ENCODE measurements at places on chromosomes 7 and 10.

DNA sequence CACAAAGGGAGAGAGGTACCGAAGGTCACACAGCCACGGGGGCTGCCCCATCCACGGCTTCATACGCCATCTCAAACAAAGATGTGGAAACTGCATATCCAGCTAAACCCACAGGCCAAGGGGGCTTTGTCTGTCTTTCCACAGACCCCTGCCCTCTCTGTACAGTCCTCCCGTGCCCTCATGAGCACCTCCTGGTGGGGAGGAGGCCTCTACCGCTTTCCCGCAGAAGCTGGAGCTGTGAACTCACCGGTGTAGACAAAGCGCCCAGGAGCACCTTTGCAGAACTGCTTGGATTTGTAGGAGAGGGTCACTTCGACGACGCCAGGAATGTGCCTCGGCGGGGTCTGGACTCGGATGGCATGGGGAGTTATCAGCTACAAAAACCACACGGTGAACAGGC is 97.2 kb downstream of the EBF3 start:
- DNase-seq = no peak

GRCh38 chr10:71613261-71613777 is 106.3 kb downstream of the C10orf105 start:
- no peak for DNase-seq

GRCh38 chr7:140425718-140426117 is 21.9 kb downstream of the RAB19 start:
- DNase-seq = no peak

DNA sequence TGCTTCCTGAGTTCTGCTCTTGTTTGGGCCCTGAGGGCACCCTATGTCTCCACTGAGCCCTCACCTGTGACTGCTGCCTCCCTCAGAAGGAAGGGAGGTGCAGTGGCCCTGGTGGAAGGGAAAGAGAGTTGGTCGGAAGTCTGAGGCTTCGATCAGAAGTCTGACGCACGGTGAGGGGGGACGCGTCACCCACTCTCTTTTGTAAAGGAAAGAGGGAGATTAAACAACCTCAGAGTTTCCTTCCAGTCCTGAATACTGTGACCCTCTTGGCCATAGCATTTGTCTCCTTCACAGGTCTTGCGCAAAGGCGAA is 31.4 kb upstream of the TRIM8 start:
- DNase-seq = peak; percentile 11

- DNase-seq = no peak
Observed at GRCh38 chr7:44290252-44290620, 35.2 kb downstream of the CAMK2B start.

DNA sequence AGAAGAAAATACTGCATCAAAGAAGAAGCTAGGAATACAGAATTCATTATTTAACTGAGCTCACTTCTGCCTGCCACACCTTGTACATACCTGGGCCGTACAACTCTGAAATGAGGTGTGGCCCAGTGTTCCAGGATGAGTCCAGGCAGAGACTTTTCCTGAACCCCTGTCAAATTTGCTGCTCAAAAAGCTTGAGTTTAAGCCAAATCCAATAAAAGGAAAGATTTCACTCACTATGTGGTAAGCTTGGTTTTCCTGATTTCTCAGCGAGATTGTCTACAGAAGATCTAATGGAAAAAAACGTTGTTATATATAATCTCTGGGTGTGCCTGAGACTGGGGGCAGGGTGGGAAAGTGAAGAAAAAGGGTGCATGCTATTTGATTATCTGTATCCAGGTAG is 72.1 kb upstream of the EGFR start:
- DNase-seq = no peak

- DNase-seq = no peak
Observed at GRCh38 chr10:85623758-85624157, 742.8 kb downstream of the GRID1 start.

- no peak for DNase-seq
Observed at GRCh38 chr7:140156460-140157080, 20.2 kb downstream of the KDM7A start.

GRCh38 chr7:80307227-80307856 is 172.7 kb downstream of the GNAI1 start:
- no peak for DNase-seq

DNA sequence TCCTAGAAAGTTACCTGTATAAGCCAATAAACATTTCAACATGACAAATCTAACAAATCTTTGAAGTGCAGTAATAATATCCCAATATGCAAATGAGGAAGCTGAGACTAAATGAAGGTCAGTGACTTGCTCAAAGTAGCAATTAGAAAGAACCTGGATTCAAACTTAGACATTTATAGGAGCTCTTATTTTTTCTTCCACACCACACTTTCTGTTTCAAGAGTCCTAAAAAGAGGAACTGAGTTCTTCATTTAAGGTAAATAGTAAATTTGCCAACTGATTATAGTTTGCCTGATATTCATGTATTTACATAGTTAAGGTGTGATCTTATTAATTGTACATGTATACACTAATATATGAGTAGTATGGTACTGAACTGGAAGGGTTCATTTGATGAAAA is 44.0 kb downstream of the KLHDC10 start:
- DNase-seq = no peak

DNA sequence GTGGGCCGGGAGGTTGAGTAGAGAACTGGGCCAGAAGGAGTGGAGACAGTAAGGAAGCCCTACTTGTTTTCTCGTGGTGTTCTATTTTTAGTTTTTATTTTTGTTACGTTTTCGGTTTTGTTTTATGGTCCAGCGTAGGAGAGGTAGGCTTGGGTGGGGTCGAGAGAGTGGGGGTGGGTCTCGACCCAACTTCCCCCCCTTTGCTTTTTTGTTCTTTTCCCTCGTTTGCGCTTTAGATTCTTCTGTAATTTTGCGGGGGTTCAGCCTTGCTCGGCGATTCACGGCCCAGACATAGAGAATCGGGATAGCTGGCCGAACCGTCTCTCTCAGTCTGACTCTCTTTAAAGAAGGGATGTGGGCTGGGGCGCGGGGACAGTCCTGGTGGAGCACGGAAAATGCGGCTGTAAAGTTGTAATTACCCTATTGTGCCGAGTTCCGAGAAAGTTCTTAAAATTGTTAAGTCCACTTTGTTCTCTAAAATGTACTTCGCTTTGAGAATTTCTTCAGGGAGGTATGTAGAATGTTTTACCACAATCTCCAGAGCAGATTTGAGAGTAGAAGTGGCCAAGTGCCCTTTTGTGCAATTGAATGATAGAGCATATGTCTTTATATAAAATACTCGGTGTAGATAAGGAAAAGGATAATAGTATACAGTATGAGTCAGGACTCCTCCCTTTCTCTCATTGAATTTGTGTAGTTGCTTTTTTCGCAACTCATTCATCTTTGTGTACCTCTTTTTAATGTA is 816 bp downstream of the DMTF1 start:
- DNase-seq = no peak

GRCh38 chr7:155206318-155207020 is 91.2 kb upstream of the INSIG1 start:
- peak; percentile 23 for DNase-seq

- DNase-seq = no peak
Observed at GRCh38 chr10:89351412-89351779, 23.6 kb downstream of the IFIT3 start.

- DNase-seq = no peak
Observed at GRCh38 chr7:16345979-16346958, 75.1 kb downstream of the CRPPA start.

- DNase-seq = no peak
Observed at GRCh38 chr10:555682-556350, 133.7 kb downstream of the DIP2C start.

- DNase-seq = no peak
Observed at GRCh38 chr10:92760609-92761008, 70.9 kb downstream of the HHEX start.

- DNase-seq = no peak
Observed at GRCh38 chr7:149404825-149405224, 56.0 kb downstream of the ZNF777 start.

- DNase-seq = no peak
Observed at GRCh38 chr7:159091041-159091440, 53.6 kb downstream of the VIPR2 start.

DNA sequence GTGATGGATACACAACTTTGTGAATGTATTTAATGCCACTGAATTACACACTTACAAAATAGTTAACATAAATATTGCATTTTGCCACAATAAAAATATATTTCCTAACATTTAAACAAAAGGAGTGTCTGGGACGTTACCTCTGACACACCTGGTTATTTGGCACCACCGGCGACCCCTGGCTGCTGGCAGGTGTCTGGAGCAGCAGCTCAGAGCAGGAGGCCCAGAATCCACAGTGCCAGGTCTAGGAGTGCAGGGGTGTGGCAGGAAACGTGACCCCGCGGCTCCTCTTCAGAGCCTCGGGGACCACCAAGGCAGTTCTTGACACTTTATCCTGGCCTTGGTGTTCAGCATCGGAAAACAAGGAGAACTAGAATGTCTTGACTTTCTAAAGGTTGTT is 46.3 kb downstream of the MGMT start:
- DNase-seq = no peak

DNA sequence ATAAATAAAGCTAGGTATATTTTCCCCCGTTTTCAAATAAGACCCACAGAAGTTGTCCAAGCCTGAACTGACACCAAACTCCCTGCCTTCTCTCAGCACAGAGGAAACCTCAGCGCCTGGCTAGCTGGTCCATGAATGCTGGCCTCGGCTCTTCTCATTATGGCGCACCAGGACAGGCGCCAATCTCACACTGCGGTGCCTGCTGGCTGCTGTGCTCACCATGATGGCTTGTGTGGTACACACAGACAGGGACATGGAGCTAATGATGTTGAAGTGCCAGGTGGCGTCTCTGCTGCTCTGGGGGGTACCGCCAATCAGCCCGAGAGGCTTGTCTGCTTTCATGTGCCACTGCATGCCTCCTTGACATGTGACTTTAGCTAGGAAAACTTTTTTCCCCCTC is 43.2 kb upstream of the USP6NL start:
- no peak for DNase-seq

DNA sequence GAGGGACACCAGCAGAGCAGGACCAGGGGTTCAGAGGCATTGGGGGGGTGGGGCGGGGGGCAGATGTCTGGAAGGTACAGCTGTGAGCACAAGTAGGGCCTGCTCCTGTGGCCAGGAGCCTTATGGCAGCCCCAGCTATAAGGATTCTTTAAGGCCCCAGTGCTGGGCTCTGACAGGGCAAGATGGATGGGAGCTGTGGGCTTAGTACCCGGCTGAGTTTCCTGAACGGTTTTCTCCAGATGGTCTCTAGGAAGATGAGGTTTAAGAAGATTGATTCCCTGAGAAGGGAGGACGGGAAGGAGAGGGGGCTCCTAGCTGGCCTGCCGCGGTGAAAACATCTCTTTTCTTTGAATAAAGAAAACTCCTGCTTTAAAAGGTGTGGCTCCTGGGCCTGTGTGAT is 30.1 kb upstream of the COMTD1 start:
- no peak for DNase-seq

GRCh38 chr10:36943544-36943943 is 181.9 kb upstream of the ANKRD30A start:
- DNase-seq = no peak

GRCh38 chr7:156842740-156843140 is 50.2 kb downstream of the LMBR1 start:
- DNase-seq = no peak

- DNase-seq = no peak
Observed at GRCh38 chr7:44274623-44274975, 50.8 kb downstream of the CAMK2B start.

DNA sequence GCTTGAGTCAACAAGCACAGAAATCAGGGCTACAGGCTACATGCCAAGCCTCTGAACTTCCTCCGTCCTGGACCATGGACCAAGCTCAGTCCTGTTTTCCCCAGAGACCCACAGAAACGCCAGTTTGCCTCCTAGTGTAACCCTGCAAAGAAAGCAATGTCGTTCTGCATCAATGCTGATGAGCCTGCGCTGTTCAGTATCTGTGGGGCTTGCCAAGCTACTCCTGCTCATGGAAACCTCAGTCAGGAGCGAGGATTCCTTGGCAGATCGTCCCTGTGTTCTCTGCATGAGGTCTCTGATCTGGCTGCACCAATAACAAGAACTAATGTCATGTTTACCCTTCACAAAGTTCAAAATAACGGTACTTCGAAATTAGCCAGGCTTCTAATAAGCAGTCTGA is 495.5 kb upstream of the C7orf33 start:
- DNase-seq = no peak

- DNase-seq = no peak
Observed at GRCh38 chr10:126689461-126689994, 19.0 kb upstream of the C10orf90 start.

DNA sequence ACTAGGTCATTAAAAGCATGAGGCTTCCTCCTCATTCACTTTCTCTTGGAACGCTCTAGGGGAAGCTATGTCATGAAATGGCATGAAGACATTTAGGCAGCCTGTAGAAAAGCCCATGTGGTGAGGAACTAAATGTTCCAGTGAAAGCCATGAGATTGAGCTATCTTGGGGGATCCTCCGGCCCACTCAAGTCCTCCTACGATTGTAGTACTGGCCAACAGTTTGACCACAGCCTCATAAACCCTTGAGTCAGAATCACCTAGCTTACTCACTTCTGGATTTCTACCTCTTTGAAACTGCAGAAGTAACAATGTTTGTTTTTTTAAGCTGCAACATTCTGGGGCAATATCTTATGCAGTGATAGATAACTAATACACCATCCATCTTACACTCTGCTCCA is 605.1 kb downstream of the SORCS1 start:
- no peak for DNase-seq

DNA sequence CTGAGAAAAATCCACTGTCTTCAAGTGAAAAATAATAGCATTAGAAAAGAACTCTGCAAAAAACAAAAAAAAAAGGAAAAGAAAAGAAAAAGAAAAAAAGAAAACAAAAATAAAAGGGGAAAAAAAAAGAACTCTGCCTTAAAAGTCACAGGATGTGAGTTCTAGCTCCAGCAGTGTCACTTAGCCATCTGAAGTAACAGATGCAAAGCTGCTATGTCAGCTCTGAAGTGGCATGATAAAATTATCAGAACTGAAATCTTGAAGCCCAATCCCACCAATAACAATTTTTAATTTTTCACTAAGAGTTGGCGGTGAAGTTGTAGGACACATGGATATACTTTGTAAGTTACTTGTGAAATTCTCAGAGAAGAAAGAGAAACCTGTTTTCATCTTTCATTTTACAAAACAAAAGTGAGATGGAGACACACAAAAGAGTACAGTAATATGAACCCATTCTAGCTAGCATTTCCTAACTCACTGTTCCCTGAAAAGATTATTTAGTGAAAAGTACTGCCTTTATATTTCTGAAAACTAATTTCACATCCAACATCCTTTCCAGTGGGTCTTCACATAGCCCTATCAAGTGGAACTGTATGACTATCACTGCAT is 103.5 kb downstream of the ELAPOR2 start:
- no peak for DNase-seq

GRCh38 chr7:96407427-96407826 is 85.5 kb upstream of the SLC25A13 start:
- no peak for DNase-seq

DNA sequence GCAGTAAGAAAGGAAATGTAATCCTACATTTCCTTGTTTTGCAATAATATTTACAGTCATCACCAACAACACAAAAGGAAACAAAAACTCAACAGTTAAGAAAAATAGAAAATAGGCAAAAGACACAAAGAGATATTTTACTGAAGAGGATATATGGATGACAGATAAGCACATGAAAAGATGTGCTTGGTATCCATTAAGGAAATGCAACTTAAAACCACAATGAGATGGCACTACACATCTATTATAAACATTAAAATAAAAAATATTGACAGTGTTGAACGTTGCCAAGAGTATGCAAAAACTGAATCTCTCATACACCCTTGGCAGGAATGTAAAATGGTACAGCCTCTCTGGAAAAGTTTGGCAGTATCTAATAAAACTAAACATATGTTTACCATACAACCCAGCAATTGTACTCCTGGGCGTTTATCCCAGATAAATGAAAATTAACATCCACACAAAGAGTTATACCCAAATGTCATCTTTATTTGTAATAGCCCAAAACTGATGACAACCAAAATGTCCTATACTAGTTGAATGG is 5.4 kb downstream of the CEP41 start:
- DNase-seq = no peak

All from stimulated activated CD8-positive, alpha-beta memory T cell treated with anti-CD3 and anti-CD28 coated beads, Interleukin-7, amount 100 ng/mL, for 1 hour (primary cell).